ENCODE measurements at places on chromosomes 16 and 17.

- no peak for DNase-seq
Measured at GRCh38 chr17:32904891-32905290, 23.1 kb upstream of the TMEM98 start.

DNA sequence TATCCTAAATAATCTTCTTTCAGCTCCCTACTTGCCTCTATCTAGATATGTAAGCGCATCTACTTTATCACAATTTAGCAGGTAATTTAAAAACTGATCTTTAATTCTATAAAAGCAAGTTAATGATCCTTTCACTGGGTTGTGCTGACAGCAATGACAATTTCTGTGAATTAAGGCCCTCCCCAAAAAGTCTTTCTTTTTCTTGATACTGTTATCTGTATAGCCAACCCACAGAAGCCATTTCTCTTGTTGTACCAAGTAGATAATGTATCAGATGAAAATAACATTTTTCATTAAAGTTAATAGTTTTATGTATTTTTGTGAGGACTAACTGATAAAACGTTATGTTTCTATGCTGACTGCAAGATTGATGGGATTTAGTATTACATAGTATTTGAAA, 3.8 kb downstream of the ZPBP2 start:
- no peak for DNase-seq

DNA sequence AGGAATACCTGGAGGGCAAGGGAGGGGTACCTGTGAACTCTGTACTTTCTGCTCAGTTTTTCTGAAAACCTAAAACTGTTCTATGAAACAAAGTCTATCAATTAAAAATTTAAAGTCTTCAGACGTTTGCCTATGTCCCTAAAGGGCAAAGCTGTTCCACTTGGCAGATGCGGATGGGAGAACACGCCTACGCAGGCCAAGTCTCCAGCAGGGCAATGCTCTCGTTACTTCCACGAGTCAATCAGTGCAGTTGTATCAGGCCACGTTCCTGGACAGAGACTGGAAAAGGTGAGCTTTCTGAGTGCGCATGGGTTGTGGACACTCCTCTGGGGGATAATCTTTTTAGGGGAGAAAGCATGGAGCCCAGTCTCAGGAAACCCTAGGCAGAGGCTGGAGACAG, 86.6 kb downstream of the NXN start:
- no peak for DNase-seq

- DNase-seq = no peak
Measured at GRCh38 chr17:15398291-15398690, 56.9 kb upstream of the TEKT3 start.

DNA sequence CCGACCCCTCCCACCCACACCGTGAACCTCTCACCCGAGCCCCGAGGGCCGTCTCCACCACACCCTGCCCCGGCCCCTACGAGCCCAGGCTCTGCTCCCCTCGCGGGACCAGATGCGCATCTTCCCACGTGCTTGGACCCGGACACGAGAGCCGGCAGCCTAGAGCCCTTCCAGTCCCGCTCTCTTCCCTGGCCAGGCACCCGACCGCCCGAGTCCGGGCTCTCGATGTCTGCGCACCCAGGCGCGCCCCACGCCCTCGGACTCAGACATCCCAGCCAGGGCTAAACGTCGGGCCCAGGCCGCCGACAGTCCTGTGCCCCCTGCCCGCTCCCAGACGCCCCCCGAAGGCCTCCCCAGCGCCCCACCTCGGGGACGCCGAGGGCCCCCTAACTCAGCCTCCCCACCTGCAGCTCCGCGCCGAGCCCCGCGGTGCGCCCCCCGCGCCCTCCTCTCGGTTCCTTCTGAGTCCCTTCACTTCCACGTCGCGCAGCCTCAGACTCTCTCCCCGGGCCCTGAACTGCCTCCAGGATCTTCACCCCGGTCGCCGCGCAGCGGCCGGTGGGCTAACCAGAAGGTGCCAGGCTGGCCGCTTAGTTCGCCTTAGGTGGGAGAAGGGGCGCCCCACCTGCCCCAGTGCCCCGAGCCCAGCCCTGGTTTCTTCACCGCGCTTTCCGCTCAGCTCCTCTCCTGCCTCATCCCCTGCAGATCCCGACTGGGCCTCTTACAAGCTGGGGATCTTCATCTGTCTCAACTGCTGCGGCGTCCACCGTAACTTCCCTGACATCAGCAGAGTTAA, 688 bp downstream of the ADAP2 start:
- DNase-seq = no peak

GRCh38 chr17:5638596-5638995, 54.3 kb upstream of the NLRP1 start:
- no peak for DNase-seq

DNA sequence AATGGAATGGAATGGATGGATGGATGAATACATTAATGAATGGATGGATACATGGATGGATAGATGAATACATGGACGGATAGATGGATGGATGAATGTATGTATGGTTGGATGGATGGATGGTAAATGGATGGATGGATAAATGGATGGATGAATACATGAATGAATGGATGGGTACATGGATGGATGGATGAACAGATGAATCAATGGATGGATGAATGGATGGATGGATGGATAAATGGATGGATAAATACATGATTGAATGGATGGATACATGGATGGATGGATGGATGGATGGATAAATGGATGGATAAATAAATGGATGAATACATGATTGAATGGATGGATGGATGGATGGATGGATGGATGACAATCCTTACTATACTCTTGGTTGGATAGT, 26.0 kb downstream of the TMC5 start:
- no peak for DNase-seq

GRCh38 chr16:66925322-66925840, at the start of gene RRAD:
RRAD (minus strand) TSS chr16:66925535; CDS start chr16:66925179, 356 bp downstream.
- no peak for DNase-seq

DNA sequence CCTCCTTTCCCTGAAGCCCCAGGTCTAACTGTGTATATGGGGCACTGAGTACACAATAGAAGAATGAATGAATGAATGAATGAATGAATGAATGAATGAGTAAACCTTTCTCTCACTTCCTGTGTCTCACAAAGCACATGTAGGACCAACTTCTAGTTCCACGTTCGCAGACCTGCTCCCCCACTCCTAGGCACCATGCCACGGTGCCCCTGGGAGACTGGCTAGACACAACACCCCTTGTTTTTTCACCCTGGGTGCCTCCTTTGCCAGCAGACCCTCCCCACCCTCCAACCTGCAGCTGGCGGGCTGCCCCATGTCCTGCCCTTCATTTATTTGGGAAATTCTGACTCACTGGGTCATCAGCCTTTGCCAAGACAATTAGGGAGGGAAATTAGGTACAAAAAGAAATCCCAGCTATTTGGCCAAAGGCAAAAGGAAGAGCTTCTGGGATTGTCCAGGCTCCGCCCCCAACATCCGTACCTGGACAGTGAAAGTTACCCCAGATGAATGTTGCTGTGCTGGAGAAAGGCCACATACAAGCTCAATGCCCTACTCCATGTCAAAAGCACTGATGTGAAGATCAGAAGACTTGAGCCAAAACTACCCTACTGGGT, 7.7 kb downstream of the CES1 start:
- no peak for DNase-seq

GRCh38 chr17:70407506-70407905, 238.2 kb downstream of the KCNJ2 start:
- DNase-seq = no peak

- DNase-seq = no peak
Measured at GRCh38 chr16:1047801-1048200, 24.7 kb upstream of the SSTR5 start.

DNA sequence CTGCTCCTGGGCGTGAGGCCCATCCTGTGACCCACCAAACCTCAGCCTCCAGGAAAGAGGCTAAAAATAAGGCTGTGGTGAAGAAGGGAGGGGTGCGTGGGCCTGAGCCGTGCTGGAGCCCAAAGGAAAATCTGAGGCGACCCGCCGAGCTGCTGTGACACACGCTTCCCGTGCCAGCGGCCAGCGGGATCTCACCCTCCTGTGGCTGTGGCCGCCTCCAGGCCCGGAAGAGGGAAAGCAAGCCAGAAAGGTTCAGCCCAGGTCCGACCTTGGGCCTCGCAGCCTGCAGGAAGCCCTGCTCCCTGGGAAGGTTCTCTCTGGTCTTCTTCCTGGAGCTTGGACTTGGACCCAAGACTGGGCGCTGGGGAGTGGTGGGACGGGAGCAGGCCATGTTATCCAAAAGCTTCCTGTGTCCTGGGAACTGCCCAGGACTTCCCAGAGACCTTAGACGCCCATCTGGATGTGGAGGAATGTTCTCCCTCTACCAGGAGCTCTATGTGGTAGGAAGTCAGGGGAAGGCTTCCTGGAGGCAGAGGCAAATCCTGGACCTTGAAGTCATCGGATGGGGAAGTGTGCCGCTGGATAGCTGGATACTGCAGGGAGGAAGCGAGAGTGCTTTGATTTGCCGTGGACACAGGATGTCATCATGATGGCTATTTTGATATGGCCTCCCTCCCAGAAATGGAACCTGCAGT, 11.4 kb downstream of the SPNS2 start:
- DNase-seq = no peak

- DNase-seq = no peak
Measured at GRCh38 chr17:51079049-51079448, 41.6 kb downstream of the SPAG9 start.

DNA sequence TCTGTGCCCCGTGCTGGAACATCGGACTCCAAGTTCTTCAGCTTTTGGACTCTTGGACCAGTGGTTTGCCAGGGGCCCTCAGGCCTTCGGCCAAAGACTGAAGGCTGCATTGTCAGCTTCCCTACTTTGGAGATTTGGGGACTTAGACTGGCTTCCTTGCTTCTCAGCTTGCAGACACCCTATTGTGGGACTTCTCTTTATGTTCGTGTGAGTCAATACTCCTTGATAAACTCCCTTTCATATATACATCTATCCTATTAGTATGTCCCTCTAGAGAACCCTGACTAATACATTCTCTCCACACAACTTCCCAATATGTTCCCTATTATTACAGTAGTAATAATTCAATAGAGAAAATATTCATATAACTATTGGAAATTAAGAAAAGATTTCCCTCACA, 9.2 kb upstream of the ASGR2 start:
- no peak for DNase-seq

GRCh38 chr17:48997827-48998586, 822 bp downstream of the IGF2BP1 start:
- no peak for DNase-seq

GRCh38 chr17:33896263-33896662, 358.8 kb upstream of the CCL2 start:
- no peak for DNase-seq

GRCh38 chr17:48760411-48760810, 31.9 kb upstream of the HOXB13 start:
- no peak for DNase-seq

- DNase-seq = no peak
Measured at GRCh38 chr17:64060331-64060730, 39.9 kb upstream of the ICAM2 start.

DNA sequence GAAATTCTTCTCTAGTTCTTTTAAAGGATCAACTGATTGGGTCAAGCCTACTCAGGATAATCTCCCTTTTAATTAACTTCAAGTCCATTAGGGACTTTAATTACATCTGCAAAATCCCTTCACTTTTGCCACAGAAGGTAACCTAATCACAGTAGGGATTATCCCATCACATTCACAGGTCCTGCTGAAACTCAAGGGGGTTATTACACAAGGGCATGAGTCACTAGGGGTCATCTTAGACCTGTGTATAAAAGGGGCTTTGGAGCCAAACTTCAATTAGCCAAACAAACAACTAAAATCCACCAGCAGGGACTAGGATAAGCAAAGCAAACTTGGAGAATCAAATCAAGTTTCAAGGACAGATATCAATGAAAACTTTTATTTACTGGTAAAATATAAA, 19.4 kb downstream of the CIAPIN1 start:
- DNase-seq = no peak

DNA sequence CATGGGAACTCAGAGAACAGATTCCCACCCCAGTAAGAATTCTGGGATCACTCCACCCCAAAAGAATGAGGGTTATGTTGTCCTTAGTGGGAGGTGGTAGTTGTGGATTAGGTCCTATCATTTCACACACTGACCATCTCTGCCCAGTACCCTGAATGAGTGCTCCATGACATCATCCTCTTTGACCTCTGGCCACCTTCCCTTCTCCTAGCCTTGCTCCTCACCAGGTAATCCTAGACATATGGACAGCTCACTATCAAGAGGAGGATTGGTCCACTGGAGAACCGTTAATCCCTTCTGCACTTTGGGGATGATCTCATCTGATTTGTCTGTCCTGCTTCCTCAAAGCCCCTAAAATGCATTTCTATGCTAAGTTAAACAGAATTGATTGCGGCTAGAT, 538.2 kb upstream of the HSBP1 start:
- no peak for DNase-seq

DNA sequence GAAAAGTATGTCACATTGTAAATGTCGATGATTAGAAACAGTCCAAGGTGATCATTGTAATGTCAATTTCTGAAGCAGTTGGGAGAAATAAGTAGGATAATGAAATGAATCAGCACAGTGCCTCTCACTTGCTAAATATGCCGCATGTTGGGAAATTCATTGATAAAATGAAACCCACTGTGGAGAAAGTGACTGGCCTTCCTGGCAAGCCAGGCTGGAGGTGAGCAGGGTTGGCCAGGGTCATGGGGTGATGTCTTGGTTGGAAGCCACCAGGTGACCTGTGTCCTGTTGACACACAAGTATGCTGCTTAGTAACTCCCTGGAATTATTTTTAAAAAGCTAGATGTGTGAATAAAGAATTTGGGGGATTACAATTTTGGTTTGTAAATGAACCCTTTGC, 14.9 kb upstream of the WNT9B start:
- no peak for DNase-seq

- no peak for DNase-seq
Measured at GRCh38 chr16:8585041-8585440, 5.3 kb downstream of the TMEM114 start.

DNA sequence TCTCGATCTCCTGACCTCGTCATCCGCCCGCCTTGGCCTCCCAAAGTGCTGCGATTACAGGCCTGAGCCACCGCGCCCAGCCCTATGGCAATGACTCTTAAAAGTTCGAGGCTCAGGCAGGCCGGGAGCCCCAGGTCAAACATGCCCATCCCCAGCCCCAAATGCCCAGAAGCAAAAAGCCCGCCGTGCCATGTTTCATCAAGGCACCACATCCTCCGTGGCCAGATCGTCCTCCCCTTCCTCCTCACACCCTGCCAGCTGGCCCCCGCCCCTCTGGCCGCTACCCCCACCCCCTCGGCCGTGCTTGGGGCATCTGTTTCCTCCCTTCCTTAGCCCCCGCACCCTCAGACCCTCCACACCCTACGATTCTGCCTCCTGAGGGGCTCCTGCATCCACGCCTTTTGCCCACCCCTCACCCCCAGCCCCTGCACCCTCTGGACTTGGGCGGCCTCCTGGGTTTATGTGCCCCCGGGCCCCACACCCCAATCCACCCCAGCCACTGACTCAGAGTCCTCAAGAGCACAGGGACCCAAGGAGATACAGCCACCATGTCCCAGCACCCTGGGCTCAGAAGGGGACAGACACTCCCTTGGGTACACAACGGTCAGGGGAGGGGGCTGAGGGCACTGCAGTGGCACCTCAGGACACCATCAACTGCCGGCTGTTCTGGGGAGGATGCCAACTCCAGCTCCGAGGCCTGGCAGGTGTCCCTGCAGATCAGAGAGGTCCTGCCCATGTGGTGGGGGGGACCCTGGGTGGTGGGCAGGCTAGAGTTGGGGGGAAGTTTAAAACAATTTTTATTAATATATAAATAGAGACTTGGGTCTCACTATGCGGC, 7.1 kb downstream of the CTRB1 start:
- no peak for DNase-seq
